Activated T-helper 17 cell treated with anti-CD3 and anti-CD28 coated beads, Interleukin-2, amount 50 U/mL, for 72 hours (primary cell): ENCODE measurements at places on chromosomes 2 and 18. TPM values are rescaled to one million over a fixed set of nuclear protein-coding genes. Genes with fewer than 3 reads are reported as not detected.

DNA sequence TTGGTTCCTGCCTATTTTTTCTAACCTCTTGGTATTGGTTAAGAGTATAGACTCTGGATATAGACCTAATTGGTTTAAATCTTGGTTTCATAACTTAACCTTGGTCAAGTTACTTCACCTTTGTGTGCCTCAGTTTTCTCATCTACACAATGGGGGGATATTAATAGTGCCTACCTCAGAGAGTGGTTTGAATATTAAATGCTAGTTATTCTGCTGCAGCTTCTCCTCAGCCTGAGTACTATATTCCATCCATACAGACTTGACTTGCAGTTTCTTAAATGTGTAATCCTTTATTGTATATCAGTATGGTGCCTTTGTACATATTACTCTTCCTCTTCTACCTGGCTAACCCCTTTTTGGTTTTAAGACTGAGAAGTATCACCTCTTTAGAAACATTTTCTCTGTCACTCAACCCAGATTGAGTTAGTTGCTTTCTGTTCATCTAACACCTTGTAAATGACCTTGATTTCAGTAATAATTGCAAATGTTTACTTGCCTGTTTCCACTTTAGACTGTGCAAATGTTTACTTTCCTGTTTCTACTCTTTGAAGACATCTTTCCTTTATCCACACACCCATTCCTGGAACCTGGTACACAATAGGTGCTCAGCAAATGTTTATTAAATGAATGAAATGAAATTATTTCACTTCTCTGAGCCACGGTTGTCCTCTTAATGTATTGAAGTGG is 6.6 kb downstream of the ACVR2A start:
- no peak for ATAC-seq

DNA sequence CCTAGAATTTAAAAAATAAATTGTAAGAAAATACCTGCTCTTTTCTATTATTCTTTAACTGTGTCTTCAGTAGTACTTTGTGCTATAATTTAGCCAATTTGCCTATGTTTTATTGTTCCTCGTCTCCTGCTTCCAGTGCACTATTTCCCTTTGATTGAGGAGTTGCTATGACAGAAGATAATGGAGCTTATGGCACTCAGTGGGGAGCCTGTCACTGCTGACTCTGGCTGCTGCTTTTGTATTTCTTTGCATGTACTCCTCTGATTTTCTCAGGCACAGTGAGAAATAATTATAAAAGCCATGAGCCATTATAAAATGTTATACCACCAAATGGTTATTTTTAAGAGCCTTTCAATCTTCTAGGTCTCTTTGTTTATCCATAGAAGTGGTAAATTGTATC is 1310.8 kb upstream of the SLC39A10 start:
- ATAC-seq, result no peak

- ATAC-seq, result no peak
Observed at GRCh38 chr18:34723143-34723542, 13.0 kb downstream of the DTNA start.

- no peak for ATAC-seq
Observed at GRCh38 chr18:3723554-3723953, 273.6 kb downstream of the TGIF1 start.

DNA sequence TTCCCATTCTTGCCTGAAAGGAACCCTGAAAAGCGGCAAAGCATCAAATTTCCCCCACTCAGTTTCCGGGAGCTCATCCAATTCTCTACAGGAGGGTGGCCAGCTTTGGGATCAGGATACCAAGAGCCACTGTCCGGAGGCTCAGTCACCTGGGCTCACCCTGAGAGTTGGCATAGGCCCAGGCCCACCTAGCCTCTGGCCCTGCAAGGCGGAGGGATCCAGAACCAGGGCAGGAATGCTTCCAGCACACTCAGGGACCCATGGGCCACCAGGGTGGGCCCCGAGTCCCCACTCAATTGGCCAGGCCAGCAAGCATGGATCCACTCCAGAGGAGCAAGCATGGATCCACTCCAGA is 432.9 kb upstream of the MYT1L start:
- no peak for ATAC-seq

- no peak for ATAC-seq
Observed at GRCh38 chr2:128261245-128262128, 57.2 kb downstream of the HS6ST1 start.

- ATAC-seq, result no peak
Observed at GRCh38 chr2:228377533-228377932, 196.0 kb upstream of the SPHKAP start.

DNA sequence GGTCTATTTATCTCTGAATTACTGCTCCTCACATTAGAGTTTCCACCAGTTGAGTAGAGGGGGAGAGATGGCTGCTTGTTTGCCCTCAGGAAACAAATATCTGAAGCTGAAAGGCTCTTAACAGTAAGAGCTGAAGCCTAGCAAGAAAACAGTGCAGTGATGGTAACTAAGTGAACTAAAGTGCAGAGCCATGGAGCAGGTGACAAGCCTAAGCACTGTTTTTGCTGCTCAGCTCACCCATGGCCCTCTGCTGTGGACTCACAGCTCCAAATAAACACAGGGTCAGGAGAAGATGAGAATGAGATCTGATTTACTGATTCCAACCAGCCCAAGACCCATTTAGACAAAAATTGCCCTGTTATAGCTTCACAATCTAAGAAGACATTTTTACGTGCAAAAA is 118.4 kb downstream of the ETAA1 start:
- ATAC-seq, result no peak

DNA sequence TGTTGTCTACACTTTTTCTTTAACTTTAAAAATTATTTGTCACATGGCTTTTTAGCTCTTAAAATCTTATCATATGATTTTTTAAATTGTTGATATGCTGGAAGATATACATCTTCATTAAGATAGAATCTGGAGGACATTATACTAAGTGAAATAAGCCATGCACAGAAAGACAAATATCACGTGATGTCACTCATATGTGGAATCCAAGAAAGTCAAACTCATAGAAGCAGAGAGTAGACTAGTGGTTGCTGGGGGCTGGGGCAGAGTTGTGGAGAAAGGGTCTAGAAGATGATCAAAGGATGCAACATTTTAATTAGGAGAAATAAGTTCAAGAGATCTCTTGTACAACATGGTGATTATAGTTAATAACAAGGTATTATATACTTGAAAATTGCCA is 280.9 kb downstream of the GULP1 start:
- no peak for ATAC-seq

DNA sequence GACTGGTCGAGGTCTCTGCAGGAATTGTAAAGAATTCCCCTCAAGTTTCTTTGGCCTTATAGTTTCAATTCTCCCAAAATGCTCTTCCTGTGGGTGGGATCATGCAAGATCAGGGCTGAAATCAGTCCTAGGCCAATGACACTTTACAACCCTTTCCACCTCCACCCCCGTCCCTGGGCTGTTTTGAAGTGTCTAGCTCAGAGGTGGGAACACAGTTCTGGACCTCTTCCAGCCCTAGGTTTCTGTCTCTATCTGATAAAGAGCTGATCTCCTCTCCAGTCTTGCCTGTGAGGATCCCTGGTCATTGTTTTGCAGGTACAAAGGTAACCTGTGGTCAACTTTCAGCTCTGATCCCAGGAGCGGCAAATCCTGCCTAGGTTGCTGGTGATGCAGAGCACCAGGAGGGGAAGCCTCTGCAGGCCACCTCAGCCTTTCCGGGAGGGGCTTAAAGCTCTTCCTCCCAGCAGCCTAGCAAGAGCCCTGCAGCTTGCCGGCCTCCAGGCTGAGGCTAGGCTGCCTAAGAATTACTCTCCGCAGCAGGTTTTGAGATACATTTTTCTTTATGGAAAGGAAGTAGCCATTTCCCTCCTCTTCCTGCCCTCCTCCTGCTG is 69.8 kb upstream of the WIPF1 start:
- no peak for ATAC-seq

GRCh38 chr2:79373358-79374130 is 139.3 kb upstream of the CTNNA2 start:
- ATAC-seq, result no peak

- ATAC-seq, result no peak
Observed at GRCh38 chr18:12233378-12233777, 20.8 kb upstream of the CIDEA start.

DNA sequence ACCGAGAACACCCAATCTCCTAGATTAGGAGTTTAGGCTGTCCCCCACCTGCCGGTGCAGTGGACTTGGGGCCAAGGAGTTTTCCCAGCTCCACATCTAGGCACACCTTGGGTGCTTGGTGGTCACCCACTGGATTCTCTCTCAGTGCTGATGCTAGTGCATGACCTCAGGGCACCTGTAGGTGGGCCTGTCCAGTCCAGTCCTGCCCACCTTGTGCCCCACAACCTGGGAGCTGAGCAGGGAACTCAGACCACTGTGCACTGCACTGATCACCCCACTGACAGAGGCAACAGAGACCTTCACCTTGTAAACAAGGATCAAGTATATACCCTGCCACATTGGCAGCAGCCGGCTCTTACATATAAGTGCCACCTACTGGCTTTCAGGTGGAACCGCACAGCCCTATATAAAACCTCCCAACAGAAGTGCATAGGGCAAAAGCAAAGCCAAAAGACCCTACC is 12.7 kb upstream of the CDH19 start:
- ATAC-seq, result no peak

- ATAC-seq, result no peak
Observed at GRCh38 chr18:25563816-25564683, 212.1 kb upstream of the ZNF521 start.

- no peak for ATAC-seq
Observed at GRCh38 chr2:132609101-132609890, 60.7 kb downstream of the LYPD1 start.

The RIT2 gene
- total RNA-seq, result not detected

The DUSP28 gene
- total RNA-seq, result 3.6 TPM

The RPE gene
- 61.9 TPM for total RNA-seq

The TYW5 gene
- total RNA-seq, result 11.0 TPM

The TRIB2 gene
- total RNA-seq, result 17.4 TPM

The SLC39A10 gene
- total RNA-seq, result 102 TPM

The FOXD4L1 gene
- 0.32 TPM for total RNA-seq
